ENCODE measurements at places on chromosomes 11 and 22. TPM values are rescaled to one million over a fixed set of nuclear protein-coding genes. Genes with fewer than 3 reads are reported as not detected.

The OR5J2 gene
- total RNA-seq = not detected

The BLID gene
- not detected for total RNA-seq

The CCDC73 gene
- total RNA-seq = not detected

The MYRF gene
- not detected for total RNA-seq

The LMO2 gene
- 56.0 TPM for total RNA-seq

The PANX3 gene
- total RNA-seq = not detected

The KDELR3 gene
- total RNA-seq = 11.8 TPM

Data from ascending aorta (tissue), 2 donors.